ENCODE measurements at places on chromosomes 7 and 10.
A peak's percentile ranks its signal among the peaks of the same experiment; 100 is the strongest.

- DNase-seq, result peak; percentile 43
Observed at GRCh38 chr7:1671594-1672451, 1.7 kb downstream of the ELFN1 start.

DNA sequence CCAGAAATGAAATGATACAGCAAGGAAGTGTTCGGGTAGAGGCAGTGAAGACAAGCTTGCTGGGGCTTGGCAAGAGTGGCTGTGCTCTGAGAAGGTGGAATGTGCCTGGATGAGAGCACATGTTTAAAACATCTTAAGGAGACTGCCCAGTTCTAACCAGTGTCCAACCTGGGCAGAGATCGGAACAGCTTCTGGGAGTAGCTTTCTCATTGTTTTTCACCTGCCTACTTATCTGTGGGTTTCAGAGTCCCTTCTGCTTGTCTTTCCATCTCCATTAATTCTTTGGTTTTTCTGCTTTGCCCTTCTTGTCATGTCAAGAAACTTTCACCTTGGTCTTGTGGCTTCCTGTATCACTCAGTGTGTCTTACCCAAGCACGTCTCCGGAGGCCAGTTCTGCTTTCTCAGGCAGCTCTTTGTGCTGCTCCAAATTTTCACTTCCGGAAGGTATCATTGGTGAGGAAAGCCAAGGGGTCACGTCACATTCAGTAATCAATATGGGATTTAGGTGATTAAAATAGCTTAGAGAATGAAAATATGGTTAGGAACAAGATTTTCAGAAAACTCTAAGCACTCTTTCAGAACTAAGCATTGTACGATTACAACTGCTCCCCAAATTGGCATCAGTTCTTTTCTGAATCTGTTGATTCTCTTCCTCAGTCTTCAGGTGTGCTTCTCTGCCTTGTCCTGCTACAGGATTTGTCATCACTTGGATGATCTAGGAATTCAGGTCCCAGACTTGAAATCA is 5.5 kb upstream of the LAMB4 start:
- no peak for DNase-seq

DNA sequence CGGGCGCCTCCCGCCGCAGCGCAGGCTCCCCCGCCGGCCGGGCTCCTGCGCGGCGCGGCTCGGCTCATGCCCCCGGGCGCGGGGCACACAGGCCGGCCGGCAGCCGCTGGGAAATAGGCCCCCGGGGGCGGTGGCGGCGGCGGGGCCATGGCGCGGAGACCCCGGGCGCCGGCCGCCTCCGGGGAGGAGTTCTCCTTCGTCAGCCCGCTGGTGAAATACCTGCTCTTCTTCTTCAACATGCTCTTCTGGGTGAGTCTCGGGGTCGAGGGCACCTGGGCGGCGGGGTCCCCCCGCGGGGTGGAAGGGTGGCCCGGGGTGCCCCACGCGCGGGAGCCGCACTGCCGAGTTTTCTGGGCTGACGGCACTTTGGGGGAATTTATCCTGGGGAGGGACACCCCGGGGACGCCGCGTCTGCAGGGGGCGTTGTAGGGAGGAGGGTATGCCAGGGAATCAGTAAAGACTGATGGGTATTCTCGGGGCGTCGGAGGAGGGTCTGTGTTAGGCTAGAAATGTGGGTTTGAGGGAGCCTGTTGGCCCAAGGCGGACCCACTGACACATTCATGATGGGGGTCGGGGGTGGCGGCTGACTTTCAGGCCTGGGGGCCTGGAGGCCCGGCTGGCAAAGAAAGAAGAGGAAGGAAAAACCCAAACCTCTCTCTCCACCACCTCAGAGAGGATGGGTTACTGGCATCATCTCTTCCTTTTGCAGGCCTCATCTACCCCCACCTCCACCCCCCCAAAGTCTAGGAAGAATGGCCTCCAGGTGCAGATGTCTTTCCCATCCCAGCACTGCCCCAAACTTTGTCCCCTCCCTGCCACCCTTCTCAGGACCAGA is 544 bp downstream of the TSPAN33 start:
- DNase-seq, result peak; percentile 59

DNA sequence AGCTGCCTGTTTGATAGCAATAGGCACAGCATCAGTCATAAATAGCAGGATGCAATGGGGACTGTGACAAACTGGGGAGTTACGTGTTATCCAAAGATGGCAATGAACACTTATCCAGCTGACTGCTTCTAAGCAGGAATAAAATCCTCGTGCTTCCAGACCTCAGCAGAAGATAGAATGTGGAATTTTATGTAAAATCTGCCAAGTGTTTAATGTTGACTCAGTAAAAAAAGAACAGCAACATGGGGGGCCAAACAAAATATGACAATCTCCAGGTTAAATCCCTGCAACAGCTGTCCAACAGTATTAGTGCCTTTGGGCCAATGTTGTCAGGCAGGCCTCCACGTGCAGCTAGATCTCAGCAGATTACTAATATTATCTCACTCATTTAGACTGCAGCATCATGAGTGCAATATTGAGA is 127.3 kb downstream of the SEMA3C start:
- DNase-seq, result no peak

- DNase-seq, result no peak
Observed at GRCh38 chr10:84820120-84820519, 491.7 kb downstream of the CCSER2 start.

GRCh38 chr10:98076086-98076485 is 45.7 kb upstream of the CRTAC1 start:
- DNase-seq, result no peak

- DNase-seq, result peak; percentile 73
Observed at GRCh38 chr7:5596046-5596895, 172.6 kb upstream of the TNRC18 start.

GRCh38 chr7:108327353-108327752 is 128.9 kb downstream of the NRCAM start:
- DNase-seq, result no peak

- no peak for DNase-seq
Observed at GRCh38 chr7:55099821-55100543, 81.2 kb downstream of the EGFR start.

GRCh38 chr7:124909808-124910207 is 19.8 kb downstream of the POT1 start:
- no peak for DNase-seq

DNA sequence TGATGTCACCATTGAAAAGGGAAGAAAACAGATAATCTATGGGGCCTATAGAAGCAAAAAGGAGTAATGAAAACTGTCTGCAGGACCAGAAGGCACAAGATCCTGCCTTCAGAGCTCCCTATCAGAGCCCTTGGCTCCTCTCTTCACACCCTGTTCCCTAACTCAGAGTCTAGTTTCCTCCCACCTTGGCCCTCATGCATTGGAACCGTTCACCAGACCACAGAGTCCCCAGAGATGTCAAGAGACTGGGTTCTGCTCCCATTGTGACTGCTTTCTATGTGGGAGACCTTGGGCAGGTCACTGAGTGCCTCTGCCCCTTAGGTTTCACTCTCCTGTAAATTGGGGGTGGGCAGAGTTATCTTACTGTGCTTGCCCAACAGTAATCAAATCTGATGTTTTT is 80.1 kb upstream of the RPA3 start:
- no peak for DNase-seq

GRCh38 chr7:27151341-27151930 is 947 bp downstream of the HOXA3 start:
- DNase-seq, result peak; percentile 23

GRCh38 chr10:47092831-47093230 is 181.6 kb downstream of the PTPN20 start:
- no peak for DNase-seq

GRCh38 chr10:104139221-104139620 is 17.2 kb downstream of the SFR1 start:
- no peak for DNase-seq

DNA sequence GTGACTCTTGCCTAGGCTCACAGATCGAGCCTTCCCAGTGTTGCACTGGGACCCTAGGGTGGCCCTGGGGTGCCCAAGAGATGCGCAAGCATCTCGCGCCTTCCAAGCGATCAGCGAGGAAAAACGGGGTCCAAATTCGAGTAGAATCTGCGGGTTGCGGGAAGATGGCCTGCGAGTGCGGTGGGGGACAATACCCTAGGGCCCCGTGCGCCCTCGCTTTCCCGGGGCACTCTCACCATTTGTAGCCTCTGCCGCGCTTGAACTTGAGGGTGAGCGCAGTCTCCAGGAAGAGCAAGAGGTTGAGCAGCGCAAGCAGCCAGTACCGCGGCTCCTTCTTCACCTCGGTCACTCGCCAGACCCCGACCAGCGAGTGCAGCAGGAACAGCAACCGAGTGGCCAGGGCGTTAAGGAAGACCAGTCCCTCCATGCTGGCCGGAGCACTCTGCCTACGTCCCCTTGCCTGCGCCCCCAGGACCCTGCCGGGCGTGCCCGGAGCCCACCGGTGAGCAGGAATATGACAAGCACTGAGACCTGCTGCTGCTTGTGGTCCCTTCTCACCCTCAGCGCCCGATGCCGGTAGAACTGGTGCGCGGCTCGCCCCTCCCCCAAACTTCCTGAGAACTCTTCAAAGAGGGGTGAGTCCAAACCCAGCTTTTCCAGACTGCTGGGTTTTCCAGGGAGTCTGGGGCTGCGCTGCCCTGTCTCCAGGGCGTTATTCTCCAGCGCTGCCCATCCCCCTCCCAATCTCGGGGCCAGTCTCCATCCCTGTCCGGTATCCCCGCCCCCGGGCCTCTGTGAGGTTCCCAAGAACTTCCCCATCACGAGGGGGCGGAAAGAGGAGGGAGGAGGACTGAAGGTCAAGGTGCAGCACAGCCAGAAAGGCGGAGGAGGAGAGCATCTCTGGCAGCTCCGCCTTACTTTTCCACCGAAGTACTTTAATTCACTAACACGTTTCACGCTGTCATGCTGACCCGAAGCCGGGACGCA is at the start of gene TMEM26:
TSS of gene TMEM26 (minus strand) at position 727 of the 987 bp plus-strand sequence. CDS start at position 427, 300 bp downstream.
- peak; percentile 64 for DNase-seq

GRCh38 chr10:97683556-97684367 is 3.3 kb downstream of the AVPI1 start:
- no peak for DNase-seq

DNA sequence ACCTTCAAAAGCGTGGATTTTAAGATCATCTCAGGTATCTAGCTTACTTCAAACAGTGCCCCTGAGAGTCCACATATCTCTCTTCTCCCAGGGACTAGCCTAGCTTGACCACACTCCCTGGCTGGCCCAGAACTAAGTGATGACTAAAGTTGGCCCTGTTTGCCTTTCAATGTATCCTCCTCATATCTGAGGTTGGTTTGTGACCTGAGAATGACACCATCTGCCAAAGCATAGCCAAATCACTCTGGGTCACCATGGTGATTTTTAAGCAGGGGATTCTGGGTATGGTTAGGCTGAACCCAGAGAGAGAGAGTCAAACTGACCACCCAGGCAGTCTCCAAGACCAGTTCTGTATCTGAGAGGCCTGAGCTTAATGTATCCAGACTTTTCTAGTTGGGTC is 16.2 kb downstream of the CNNM1 start:
- no peak for DNase-seq

DNA sequence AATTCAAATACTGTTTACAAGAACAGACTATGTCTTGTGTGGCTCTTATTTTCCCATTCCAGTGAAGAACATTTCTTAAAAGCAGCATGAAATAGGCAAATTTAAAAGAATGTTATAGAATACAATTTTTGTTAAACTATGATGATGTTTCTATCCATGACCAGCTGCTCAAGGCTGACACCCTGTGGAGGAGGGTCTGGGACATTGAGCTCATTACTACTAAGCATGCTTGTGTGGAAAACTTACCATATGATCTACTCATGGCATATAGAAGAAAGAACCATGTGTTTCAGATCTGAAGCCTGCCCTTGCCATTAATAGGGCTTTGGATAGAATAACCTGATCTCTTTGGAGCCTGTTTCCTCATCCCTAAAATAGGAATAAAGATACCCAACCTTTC is 125.0 kb downstream of the FOXP2 start:
- DNase-seq, result no peak

DNA sequence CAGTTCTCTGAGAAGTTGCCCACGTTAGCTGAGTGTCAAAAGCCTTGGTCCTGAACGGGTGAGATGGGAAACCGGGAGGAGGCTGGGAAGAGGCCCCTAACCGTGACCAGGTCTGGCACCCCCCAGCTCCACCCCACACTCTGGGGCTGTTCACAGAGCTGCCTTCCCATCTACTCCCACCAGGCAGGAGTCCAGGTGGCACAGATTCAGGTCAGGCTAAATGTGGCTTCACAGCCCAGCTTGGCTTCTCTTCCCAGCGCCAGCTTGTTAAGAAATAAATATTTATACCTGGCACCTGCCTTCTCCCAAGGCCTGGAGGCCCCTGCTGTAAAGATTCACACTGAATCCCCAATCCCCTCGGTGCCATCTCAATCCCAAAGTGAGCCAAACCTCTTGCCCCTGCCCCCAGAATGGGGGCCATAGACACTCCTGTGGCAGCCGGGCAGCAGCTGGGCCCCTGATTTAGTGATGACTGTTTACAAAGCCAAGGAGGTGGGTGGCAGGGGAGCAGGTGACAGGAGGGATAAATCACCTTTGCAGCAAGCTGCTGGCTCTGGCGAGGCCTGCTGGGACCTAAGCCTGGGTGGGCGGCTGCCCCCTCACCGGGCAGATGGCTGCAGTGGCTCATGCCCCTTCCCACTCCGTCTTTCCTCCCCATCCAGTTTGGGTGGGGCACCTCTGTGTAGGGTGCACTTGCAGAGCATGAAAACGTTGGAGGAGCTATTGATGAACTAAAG is 72.5 kb downstream of the GOLGA7B start:
- DNase-seq, result no peak

DNA sequence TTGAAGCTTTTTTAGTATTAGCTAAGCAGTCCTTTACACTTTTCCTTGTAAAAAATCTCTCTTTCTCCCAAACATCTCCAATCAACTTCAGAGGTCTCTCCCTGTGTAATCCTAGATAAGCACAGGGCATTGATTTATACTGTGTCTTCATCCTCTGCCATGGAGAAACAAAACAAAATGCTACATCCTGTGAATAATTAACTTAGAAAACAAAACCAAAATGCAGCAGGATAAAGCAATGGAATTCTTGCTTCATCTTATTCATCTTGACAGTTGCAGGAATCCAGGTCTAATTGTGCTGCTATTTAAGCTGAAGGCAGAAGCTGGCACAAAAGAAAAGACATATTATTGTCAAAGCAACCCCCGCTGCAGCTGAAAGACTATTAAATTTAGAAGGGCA is 641.5 kb upstream of the SORCS1 start:
- no peak for DNase-seq

GRCh38 chr7:17392846-17393245 is 94.4 kb downstream of the AHR start:
- no peak for DNase-seq

- no peak for DNase-seq
Observed at GRCh38 chr7:77827999-77828398, 29.4 kb downstream of the PHTF2 start.

DNA sequence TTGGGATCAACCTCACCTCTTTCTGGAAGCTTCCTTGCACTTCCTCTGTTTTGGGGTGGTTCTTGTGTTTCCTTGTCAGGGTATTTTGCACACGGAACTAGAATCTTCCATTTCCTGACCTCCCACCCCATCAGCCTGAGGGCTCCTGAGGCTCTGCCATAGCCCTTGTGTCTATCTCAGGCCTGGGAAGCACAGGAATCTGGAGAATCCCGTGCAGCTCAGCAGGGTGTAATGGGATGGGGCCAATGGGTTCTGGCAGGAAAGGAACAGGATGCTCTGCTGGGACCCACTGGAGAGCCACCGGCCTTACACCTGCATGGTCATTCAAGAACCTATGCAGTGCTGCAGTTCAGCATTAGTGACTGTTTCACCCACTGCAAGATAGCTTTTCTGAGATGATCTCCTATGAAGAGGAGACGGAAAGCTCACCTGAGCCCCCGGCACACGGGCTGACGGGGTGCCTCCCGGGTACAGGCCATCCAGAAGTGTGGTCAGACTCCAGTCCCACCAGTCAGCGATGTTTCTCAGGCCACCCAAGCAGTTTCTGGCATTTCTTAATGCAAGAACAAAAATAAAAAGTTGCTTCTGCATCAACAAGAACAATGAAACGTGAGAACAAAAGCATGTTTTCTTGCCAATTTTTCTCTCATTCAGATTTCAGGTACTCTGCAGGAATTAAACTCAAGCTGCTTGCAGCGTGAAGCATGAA is 133.2 kb downstream of the PKD1L1 start:
- no peak for DNase-seq
